Stimulated activated CD4-positive, alpha-beta T cell treated with anti-CD3 and anti-CD28 coated beads, Interleukin-1b, Interleukin-23, amount 100 ng/mL, for 48 hours (primary cell): ENCODE measurements at places on chromosomes 3 and 15.

- no peak for DNase-seq
These were observed 43.7 kb downstream of the MECOM start for GRCh38 chr3:169619793-169620192.

GRCh38 chr15:57330619-57331340 lies 45.5 kb upstream of the CGNL1 start:
- no peak for DNase-seq

DNA sequence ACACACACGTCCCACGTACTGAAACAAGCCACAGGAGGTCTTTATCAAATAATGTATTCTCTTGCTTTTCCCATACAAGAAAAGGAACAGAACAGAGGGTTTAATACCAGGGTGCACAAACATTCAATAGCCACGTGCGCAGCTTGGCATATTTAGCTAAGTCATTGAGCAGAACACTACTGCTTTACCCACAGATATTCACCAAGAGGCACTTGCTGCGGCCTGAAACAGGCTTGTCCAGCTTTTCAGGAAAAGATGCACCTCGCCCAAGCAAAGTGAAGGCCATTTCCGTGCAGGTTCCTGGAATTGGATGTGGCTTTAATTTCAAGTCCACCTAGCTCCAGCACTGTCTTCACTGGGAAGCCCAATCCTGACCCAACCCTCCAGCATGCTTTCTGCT lies 17.6 kb downstream of the ZDHHC3 start:
- DNase-seq, result no peak

DNA sequence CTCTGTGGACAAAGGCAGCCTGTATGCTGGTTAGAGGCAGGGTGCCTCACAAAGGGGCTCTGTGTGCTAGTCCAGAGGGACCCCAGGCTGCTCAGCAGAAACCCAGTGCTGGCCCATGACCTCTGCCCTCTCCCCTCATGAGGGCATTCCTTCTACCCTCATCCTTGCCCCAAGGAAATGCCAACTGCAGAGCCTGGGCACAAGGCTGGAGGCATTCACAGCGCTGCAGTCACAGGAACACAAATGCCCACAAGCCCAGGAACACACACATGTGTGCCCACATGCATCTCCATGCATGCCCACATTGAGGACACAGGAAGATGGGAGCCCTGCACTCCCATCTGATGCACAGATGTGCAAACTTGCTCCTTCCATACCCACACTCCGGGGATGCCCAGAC lies 3.8 kb downstream of the INKA1 start:
- no peak for DNase-seq

- DNase-seq, result no peak
These were observed 32.2 kb downstream of the LIPC start for GRCh38 chr15:58463815-58464650.

- DNase-seq, result no peak
These were observed 256.4 kb downstream of the IGSF11 start for GRCh38 chr3:118778201-118778600.

GRCh38 chr15:92650256-92650655 lies 5.3 kb downstream of the FAM174B start:
- no peak for DNase-seq

DNA sequence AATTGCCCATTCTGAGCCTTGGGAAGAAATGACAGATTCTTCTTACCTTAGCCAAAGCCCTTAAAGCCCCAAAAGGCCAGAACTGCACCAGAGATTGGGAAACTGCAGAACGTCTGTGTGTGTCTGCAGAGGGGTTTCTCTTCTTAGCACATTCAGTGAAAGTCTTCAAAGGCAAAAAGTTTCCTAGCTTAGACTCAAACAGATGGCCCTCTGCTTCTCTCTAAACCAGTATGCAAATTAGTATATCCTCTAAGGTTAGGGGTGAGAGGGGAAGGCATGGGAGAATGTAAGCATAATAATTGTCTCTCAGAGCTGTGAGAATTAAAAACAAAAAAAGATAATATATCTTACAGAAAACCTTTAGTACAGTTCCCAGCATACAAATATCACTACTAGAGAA lies 334.0 kb upstream of the MCTP2 start:
- no peak for DNase-seq

DNA sequence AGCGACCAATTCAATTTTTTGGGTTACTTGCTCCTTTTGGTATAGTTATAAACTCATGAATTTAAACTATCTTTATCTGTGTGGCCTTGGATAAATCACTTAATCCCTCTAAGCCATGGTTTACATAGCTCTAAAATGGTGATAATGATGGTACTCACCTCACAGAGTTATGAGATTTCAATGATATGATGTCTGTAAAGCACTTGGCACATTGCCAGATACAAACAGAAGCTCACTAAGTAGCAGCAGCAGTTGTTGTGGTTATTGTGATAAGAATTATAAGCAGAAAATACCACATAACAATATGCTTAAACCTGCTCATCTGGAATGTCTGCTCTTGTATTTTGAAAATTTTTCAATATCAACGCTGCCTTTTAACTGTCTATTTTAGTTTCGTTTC lies 185.1 kb upstream of the SNTN start:
- no peak for DNase-seq

DNA sequence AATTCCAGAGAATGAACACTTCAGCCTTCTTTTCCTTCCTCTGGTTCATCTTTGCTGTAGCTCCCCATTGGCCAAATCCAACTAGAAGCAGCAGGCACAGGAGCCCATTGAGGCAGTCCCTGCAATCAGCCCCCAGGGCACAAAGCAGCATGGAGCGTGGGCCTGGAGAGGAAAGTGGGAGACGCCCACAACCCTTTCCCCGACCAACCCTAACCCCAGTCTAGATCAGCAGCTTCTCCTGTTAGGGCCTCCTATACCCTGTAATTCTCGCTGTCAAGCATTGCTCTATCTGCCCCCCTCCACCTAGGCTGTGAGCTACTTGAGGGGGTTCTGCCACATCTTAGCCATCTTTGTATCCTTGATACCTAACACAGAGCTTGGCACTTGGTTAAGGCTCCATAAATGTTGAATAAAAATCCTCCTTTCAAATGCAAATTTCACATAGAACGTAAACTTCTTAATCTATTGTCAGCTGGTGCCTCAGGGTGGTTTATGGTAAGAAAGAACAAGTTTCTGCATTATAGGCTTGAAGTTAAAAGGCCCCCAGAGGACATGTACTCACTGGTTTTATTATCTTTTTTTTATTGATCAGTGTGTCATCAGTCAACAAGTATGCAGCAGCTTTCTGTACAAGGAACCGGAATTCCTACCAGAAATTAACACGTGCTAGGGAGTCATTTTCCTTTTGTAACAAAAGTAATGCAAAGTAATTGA lies 97.9 kb upstream of the PFN2 start:
- no peak for DNase-seq

- DNase-seq, result no peak
These were observed 131.0 kb downstream of the MEX3B start for GRCh38 chr15:81914734-81915256.

DNA sequence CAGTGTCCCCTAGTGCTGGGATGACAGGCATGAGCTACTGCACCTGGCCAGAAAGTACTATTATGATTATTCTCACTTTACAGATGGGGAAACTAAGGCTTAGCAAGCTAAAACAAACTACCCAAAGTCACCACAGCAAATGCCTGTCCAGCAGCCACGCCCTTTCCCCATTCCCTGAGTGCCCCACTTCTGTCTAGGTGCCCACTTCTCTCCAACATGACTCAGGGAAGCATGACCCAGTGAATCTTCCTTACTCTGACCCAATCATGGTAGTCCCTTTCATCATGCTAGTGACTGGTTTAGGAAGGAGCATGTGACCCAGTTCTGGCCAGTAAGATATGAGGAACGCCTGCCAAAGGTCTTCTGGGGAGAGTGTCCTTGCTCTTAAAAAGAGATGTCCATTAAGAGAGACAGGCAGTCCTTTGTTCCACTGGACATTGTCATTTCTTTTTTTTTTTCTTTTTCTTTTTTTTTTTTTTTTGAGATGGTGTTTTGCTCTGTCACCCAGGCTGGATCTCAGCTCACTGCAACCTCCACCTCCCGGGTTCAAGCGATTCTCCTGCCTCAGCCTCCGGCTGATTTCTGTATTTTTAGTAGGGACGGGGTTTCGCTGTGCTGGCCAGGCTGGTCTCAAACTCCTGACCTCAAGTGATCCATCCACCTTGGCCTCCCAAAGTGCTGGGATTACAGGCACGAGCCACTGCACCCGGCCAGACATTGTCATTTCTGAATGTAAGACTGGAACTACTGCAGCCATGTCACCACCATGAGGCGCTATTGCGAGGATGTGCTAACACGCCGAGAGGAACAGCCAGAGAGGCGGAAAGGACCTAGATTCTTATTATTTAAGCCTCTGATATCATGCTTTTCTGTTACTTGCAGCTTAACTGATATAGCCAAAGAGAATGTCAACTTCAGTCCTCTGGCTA lies 19.8 kb downstream of the MEGF11 start:
- no peak for DNase-seq

DNA sequence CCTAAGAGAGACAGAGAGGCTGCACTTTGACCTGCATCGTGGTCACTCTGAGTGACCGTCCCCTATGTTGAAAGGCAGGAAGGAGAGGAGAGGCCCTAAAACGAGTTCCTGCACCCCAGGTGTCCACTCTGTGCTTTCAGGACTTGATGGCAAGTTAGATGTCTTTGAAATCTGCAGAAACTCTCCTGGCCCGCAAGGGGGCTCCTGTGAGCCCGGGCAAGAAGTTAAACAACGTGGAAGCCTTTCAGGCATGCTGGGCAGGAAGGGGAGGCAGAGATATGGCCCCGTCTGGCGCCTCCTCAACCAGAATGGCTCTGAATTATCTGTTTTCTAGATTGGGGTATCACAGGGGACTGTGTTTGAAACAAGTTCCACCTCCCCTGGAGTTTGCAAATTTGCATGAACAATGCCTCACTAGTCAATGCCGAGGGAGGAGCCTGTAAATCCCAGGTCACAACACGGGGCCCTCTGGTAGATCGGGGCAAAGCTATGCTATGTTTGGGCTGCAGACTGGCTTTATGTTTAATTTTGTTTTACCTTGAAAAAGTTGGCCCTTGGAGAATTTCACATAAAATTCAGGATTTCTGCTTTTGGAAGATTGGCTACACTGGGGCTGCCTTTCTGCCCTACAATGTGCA lies 9.8 kb downstream of the CTXND1 start:
- DNase-seq, result peak; percentile 7

DNA sequence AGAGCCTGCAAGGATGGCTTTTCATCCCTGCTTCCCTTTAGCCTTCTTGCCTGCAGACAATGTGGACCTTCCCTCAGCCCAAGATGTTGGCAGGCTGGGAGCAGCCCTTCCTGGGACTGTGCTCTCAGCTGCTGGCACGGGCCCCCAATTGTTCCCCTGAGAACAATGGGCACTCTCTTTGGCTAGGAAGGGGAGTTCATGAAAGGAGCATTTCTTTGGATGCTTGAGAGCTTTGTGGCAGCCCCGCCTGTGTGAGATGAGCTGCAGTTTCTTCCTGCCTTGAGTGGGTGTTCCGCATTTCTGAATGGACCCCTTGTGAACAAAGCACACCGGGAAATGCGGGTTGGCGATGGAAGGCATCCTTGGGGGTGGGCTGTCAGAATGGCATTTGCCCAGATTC lies 35.0 kb upstream of the BSN start:
- no peak for DNase-seq

DNA sequence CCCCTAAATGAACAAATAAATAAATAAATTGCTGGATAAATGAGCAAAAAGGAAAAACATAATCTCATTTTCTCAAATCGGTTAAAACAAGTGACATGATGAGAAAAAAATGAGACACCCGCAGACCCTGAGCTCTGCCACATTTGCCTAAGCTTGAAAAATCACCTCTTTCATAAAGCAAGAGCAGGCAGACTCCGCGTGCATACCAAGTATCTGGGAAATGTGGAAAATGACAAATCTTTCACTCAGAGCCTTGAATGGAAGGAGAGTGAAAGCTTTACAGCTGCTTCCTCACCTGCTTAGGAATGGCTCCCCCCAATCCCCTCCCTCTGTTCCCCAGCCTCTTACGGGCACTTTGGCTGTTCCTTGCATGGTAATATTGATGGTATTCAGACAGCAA lies 355.5 kb upstream of the SUCLG2 start:
- DNase-seq, result no peak

- peak; percentile 21 for DNase-seq
These were observed 26.1 kb downstream of the CAPN3 start for GRCh38 chr15:42385206-42385979.

DNA sequence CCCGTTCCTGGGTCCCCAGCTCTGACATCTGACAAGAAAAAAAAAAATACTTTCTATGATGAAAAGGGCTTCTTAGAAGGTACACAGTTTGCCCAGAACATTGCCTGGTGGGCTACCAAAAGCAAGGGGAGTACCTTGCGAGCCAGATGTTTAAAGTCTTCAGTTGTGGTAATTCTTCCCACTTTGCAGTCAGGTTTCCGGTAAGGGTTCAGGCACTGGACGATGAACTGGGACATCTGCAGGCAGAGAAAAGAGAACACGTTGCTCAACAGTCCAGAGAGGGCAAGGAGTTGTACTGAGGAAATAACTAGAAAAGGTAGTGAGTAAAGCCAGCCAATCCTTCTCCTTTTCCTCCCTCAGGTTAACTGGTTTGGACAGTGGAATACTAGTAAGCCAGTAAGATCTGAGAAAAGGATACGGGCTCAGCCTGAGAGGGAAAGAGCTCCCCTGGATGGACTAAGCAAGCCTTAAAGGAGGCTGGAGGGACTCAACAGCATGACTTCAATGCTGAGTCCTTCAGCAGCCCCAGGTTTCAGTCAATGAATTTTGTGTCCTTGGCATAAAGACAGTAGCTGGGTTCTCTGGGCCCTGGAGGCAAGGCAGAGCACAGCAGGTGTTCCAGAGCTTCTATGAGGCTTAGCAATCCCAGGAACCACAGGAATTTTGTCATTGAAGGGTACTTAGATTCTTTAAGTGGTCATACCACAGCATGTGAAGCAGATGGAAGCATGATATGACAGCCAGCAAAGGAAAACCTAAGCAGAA lies 38.2 kb downstream of the NBEAL2 start:
- no peak for DNase-seq

- no peak for DNase-seq
These were observed 90.6 kb downstream of the ABI3BP start for GRCh38 chr3:100902572-100902971.

DNA sequence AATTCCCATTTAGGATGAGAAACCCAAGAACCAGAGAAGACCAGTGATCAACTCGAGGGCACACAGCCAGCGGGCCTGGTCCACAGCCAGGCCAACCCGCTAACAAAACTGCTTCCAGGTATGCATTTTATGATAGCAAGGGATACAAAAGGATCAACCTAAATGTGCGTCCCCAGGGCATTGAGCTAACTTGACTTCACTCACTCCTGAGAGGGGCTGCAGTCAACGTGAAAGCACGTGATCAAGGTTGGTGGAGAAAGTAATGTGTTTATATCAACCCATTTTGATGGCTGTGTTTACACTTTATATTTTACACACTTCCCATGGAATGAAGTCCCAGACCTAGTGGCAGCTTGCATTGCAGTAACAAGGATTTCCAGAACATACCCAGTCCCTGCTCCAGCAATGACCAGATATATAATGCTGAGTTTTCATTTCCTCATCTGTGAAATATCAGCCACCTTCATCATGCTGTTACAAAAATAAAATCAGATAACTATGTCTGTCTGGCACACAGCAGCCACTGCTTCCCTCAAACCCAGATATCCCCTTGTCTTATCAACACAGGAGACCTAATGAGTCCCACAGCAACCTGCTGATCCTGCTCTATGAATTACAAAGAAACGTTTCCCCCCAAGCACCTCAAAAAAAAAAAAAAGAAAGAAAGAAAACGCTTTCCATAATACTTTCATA lies 2.0 kb downstream of the KLHL6 start:
- DNase-seq, result no peak

- peak; percentile 68 for DNase-seq
These were observed 19.9 kb upstream of the TATDN2 start for GRCh38 chr3:10228248-10228950.
